ENCODE measurements at places on chromosomes 1 and 21.
A peak's percentile ranks its signal among the peaks of the same experiment; 100 is the strongest.

DNA sequence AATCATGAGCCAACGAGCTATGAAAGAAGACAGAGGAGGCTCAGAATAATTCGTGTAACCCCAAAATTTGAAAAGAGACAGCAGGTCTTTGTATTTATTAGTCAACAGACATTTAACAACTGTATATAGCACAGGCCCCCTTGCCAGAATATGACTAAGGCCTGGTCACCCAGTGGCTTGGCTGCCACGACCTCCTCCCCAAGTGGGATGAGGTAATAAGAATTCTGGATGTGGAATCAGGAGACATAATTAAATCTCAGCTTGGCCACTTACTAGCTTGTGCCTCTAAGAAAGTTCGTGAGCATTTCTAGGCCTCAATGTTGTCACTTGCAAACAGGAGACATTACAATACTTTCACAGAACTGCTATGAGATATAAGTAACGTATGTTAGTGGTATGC lies 134.2 kb upstream of the TNFSF4 start:
- no peak for DNase-seq

DNA sequence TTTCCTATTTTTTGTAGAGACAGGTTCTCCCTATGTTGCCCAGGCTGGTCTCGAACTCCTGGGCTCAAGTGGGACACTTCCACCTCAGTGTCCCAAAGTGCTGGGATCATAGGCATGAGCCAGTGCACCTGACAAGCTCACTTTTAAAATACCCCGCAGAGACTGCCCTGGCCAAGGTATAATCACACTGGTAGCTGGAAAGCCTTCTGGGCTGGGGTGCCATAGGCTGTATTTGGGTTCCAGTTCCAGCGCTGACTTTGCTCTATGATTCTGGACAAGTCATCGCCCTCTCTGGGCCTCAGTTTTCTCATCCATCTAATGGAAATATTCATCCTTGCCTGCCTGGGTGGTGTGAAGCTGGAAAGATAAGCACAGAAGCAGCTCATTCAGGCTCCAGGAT lies 10.4 kb downstream of the LDLRAD1 start:
- DNase-seq, result no peak

DNA sequence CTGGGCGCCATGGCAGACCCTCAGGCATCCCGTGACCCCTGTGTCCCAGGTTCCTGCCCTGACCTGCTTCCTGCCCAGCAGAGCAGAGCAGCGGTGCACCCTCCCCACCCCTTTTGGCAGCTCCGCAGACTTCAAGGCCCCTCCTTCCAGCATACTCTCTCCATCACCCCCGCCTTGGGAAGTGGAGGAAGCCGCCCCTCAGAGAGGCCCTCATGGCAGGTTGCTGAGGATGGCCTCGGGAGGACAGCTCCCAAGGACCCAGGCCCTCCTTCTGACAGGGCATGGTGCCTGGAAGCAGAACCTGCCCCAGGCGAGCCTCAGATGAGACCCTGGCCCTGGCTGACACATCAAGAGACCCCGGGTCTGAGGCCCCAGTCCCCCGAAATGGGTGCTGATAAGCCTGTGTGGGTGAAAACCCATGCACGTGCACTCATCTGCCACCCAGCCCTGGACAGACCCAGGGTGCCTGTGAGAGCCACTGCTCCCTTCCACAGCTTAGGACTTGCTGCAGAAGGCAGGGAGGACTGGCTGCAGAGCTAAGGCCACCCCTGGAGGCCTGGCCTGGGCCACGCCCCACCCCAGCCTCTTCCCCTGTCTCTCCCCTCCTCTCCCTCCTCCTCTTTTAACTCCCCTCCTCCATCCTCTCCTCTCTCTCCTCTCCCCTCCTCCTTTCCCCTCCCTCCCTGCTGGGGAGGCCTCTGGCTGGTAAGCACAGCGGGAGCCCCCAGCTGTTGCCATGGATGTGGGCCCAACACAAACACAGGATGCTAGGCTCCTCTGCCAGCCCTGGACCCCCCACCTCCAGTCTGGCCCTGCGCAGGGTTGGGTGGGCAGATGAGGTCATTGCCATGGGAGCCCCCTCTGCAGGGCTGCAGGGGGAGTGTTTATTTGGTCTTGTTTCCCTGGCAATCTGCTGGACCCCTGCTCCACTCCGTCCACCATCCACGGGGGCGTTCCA lies 33.7 kb downstream of the WNT9A start:
- no peak for DNase-seq

GRCh38 chr1:185408700-185409270 lies 91.7 kb upstream of the IVNS1ABP start:
- DNase-seq, result no peak

DNA sequence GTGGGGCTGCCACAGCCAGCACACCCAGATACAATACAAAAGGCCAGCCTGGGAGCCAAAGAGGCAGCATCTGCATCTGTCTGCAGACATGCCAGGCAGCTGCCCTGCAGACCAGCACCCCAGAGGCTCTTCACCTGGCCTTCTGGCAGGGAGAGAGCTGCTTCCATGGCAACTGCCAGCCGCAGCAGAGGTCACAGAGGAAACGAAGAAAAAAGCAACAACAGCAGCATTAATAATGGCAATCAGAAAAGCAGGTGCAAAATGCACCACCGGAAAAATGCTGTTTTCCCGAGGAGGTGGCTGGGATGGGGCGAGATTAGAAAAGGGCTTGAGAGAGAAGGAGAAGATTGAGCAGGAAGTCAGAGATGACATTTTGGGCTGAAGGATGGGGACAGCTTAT lies 309.5 kb downstream of the PCP4 start:
- DNase-seq, result no peak

GRCh38 chr1:54200519-54200997 lies 591 bp downstream of the MRPL37 start:
- no peak for DNase-seq

GRCh38 chr1:152886758-152887409 lies 8.8 kb downstream of the SMCP start:
- DNase-seq, result no peak

- DNase-seq, result no peak
Observed at GRCh38 chr1:43302721-43303470, 2.1 kb downstream of the TIE1 start.

DNA sequence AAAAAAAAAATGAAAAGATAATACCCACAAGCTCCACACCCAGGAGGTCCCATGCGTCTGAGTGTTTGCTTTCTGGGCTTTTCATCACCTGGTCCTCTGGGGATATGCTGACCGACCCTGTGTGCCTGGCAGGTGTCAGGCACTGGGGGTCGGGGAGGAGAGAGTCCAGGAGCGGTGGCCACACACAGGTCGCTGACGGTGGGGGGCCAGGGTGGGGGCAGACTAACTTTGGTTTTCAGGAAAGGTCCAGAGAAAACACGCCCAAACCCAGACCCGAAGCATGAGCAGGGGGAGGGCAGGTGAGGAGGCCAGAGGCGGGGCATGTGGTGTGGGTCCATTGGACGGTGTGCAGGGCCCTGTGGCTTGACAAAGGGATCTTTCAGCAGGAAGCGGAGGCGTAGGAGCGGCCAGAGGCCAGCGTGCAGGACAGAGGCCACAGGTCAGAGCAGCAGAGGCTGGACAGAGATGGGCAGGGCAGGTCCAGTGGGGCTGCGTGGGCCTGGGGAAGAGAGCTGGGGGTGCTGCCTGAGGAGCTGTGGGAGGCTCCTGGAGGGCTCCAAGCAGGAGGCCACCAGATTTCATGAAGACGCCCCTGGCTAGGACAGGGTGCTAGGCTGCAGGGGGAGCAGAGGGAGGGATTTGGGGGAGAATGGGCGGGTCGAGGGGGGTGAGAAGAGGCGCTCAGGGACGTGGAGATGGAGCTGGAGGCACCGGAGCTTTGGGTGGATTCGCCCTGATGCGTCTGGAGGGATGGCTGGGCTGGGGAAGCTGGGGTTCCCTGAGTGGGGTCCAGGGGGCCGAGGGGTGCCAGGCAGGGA lies 15.8 kb downstream of the RNF223 start:
- DNase-seq, result no peak

- DNase-seq, result peak; percentile 39
Observed at GRCh38 chr1:172699111-172699510, 40.2 kb downstream of the FASLG start.

GRCh38 chr1:168920456-168921094 lies 185.9 kb upstream of the ATP1B1 start:
- DNase-seq, result no peak

- DNase-seq, result no peak
Observed at GRCh38 chr1:185536165-185536920, 197.8 kb upstream of the HMCN1 start.

- no peak for DNase-seq
Observed at GRCh38 chr1:94228640-94229375, 8.6 kb downstream of the ARHGAP29 start.

DNA sequence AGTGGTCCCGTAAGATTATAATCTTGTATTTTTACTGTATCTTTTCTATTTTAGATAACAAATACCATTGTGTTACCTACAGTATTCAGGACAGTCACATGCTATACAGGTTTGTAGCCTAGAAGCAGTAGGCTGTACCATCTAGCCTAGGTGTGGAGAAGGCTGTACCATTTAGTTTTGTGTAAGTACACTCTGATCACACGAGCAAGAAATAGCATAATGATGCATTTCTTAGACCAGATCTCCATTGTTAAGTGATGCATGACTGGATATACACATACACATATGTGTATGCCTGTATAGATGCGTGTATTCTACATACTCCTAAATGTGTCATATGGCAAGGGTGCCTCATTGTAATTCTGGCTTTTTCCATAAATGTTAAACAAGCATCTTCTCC lies 33.9 kb downstream of the GALNT2 start:
- no peak for DNase-seq

Measured in activated CD4-positive, CD25-positive, alpha-beta regulatory T cell treated with anti-CD3 and anti-CD28 coated beads, Interleukin-2, amount 50 U/mL, for 16 hours (primary cell).